NCI-H2029 treated with DMSO at 0.1 percent for 48 hours (cell line): ENCODE measurements at places on chromosomes 1 and 21.

- DNase-seq, result no peak
Measured at GRCh38 chr1:229268505-229268904, 2.4 kb upstream of the RAB4A start.

DNA sequence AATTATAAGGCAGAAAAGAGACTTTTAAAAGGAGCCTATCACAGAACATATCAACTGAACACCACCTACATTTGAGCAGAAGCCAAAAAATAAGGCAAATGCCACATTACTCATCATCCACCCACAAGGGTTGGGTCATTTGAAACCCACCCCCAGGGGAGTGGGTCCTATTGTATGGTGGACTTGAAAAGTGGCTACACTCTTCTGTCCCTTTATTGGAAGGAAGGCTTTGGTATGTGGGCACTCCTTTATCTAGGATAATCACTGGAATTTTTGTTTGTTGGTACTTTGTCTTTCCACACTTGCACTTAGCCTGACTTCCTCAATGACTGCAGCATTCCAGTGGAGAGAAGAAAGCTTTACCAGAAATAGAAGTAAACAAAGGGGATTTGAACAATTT, 157.2 kb upstream of the COL11A1 start:
- no peak for DNase-seq

- DNase-seq, result no peak
Measured at GRCh38 chr1:169371404-169371803, 3.4 kb downstream of the BLZF1 start.

GRCh38 chr1:201356701-201357100, 20.8 kb downstream of the TNNT2 start:
- DNase-seq, result no peak

- no peak for DNase-seq
Measured at GRCh38 chr1:206748348-206749030, 22.1 kb upstream of the IL19 start.

DNA sequence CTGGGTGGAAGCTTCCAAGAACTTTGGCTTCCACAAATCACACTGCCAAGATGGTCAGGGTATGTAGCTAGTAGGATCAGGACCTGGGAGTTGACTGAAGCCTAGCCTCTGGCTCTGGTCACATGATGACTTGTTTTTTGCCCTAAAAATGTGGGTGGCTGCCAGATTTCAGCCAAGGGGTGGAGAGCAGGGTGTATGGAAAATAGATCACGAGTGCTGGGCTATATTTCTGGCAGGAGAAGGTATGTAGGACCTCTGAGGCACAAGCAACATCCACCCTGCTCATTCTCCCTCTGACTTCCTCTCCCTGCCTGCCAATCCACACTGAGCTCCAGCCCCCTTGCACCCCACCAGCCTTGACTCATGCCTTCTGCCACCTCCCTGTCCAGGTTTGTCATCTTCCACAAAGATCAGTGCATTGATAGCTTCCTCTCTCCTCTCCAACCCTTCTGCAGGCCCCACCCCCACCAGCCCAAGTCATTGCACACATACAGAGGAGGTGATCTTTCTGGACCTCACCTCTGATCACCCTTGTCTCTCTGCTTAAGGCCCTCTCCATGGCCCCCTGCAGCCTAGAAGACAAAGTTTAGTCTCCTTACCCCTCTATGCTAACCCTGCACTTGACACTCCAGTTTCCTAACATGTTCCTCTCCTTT, 8.3 kb upstream of the CYP4B1 start:
- DNase-seq, result no peak

DNA sequence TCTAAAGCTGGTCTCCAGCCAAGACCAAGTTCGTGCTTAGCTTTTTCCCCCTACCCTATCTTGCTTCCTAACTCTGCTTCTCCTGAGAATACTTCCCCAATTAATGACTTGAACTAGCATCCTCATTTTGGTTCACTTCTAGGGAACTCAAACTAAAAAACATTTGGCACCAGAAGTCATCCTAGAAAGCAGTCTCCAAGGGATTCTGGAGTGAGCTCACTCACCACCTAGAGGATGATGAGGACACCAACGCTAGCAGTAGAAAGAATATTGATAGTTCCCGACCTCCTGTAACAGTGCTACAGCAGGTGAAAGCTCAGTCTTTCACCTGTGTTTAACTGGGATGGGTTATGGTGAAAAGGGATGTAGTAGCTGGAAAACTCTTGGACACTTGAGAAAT, 4.7 kb upstream of the PSMB2 start:
- no peak for DNase-seq

- DNase-seq, result peak; percentile 81
Measured at GRCh38 chr1:39262802-39263201, 58.3 kb downstream of the MACF1 start.

GRCh38 chr1:161956097-161956496, 67.6 kb downstream of the OLFML2B start:
- DNase-seq, result no peak

GRCh38 chr21:33817663-33818451, 97.7 kb downstream of the ATP5PO start:
- peak; percentile 83 for DNase-seq

DNA sequence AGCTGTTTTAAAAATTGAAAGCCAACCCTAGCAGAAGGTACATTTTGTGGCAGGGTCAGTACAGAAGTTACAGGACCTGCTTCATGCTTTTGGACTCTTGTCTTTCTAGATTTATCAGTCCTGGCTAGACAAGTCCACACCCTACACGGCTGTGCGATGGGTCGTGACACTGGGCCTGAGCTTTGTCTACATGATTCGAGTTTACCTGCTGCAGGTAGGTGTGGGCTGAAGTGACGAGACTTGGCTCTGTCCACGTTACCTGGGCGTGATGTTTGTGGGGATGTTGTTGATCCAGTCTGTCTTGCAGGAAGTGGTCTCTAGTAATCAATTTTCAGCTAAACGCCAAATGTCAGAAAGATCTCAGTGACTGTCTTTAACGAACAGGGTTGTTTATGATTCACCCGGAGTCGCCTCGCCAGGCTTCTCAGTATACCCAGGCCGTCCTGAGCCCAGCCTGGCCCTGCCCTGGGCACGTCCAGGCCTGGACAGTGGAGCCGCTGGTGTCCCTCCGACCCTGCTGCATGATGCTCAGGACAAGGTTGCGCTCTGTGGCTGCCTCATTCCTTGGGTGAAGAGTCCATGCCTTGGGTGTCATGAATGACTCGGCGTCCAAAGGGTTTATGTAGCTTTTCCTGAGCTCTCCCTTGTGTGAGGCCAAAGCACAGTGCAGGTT, 5.5 kb downstream of the RER1 start:
- no peak for DNase-seq
